ENCODE measurements at places on chromosomes 5 and 9.

- DNase-seq = peak; percentile 34
Measured at GRCh38 chr9:125141251-125141650, 2.1 kb downstream of the SCAI start.

- DNase-seq = peak; percentile 39
Measured at GRCh38 chr5:111439473-111440075, 72.8 kb downstream of the STARD4 start.

- DNase-seq = peak; percentile 93
Measured at GRCh38 chr5:167716126-167716775, 575.2 kb upstream of the WWC1 start.

DNA sequence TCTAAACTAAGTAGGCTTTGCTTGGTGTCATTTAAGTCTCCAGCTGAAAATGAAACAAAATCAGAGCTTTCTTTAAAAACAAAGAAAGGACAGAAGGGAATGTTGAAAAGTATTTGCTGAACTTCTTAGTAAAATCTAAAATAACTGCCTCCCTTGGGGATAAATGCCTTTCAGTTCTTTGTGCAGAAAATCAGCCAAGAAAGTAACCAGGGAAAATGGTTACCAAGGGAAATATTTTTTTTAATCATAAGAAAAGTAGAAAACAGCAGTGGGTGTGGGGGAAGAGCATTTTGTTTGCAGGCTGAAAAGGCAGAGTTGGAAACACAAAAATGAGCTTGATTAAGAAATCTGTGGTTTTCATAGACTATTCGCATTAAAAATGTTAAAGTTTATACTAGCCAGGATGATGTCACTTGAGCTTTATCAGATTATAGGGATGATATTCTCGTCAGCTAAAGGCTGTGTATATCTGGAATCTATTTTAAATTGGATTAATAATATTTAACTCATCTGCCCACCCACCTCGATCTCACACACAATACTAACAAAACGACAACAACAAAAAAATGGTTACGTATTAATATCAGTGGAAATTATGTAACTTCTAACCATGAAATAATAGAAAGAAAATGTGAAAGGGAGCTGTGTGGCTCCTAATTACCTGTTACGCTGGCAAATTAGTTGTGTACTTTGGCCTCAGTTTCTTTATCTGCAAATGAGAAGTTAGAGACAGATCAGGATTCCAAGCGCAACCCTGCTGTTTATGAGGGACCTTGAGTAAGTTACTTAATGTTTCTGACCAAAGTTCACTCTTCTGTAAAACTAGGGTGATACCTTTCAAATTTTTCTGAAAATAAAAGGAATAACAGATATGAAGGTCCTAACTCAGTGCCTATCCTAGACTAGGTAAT lies at the start of gene ECM2:
TSS of gene ECM2 (minus strand) at position 51 of the 911 bp plus-strand sequence. CDS start 13,124 bp downstream, outside the sequence.
- peak; percentile 30 for DNase-seq

GRCh38 chr5:54081415-54081814 lies 229.0 kb downstream of the ARL15 start:
- no peak for DNase-seq

DNA sequence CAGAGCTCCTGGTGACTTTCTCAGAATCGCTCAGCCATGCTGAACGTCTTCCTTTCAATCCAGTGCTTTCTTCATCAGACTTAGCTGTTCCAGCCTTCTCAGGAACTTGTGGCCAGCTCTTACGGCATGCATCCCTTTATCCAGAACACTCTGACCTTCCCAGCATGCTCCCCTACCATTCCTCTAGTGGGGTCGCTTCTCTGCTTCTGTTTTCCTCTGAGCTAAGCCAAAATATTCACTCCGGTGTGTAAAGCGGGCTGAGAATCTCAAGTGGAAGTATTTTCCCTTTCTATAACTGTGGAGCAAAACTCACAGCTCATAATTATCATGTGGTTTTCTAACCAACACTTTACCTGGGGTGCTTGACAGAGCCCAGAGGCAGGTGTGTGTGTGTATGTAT lies 6.2 kb downstream of the DCANP1 start:
- no peak for DNase-seq
